Uterus (tissue), 4 donors: ENCODE measurements at places on chromosomes 5 and 9. TPM values are rescaled to one million over a fixed set of nuclear protein-coding genes. Genes with fewer than 3 reads are reported as not detected.

Gene CATSPER3
- total RNA-seq: 2.7 TPM

Gene OGN
- 32.5 TPM for total RNA-seq

Gene LCN15
- not detected for total RNA-seq

Gene GLIPR2
- total RNA-seq: 25.6 TPM

Gene HMGCR
- 22.3 TPM for total RNA-seq

Gene PCDHB4
- 0.59 TPM for total RNA-seq

Gene C5orf34
- total RNA-seq: 7.7 TPM

Gene ASTN2
- 8.6 TPM for total RNA-seq

Gene ANKRD31
- not detected for total RNA-seq

Gene HTR4
- not detected for total RNA-seq

Gene LIX1
- not detected for total RNA-seq

Gene FAM81B
- total RNA-seq: not detected

Gene PDGFRB
- total RNA-seq: 337 TPM

Gene CNTFR
- 0.59 TPM for total RNA-seq

Gene MAT2B
- 72.1 TPM for total RNA-seq

Gene BTNL8
- not detected for total RNA-seq

Gene VCAN
- 53.0 TPM for total RNA-seq

Gene NUTM2F
- not detected for total RNA-seq

Gene SHISAL2B
- total RNA-seq: not detected

Gene TAF11L10
- not detected for total RNA-seq

Gene CCL21
- 248 TPM for total RNA-seq

Gene FBP2
- total RNA-seq: not detected

Gene LVRN
- not detected for total RNA-seq

Gene TEX48
- not detected for total RNA-seq

Gene ADAMTSL2
- total RNA-seq: 0.26 TPM

Gene PCDHGA7
- total RNA-seq: 10.5 TPM

Gene YTHDC2
- total RNA-seq: 22.3 TPM

Gene TMEM252
- not detected for total RNA-seq

Gene DAB2IP
- total RNA-seq: 139 TPM

Gene F12
- total RNA-seq: not detected

Gene TLR4
- total RNA-seq: 29.5 TPM
